Activated CD8-positive, alpha-beta memory T cell treated with anti-CD3 and anti-CD28 coated beads, Interleukin-2, amount 10 ng/mL, durations not matched to agents 7 days and 5 days (primary cell): ENCODE measurements at places on chromosomes 6 and 20.

DNA sequence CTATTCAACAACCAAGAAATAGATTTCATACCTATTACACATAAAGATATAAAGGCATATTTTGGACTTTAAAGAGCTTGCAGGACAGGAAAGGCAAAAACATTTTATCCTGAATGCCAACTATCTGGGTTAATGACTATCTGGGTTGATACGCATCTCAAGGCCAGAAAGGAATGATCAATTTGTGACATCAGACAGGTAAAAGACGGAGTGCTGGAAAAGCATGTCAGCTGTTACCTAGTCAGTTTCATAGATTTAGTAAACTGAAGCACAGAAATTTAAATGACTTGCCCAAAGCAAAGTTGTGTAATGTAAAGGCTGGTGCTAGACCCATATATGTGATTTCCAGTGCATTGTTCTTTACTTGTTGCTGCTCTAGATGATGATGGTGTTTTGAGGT is 36.8 kb downstream of the HDAC2 start:
- no peak for DNase-seq

- DNase-seq, result no peak
Measured at GRCh38 chr6:167702241-167702827, 124.4 kb upstream of the AFDN start.

DNA sequence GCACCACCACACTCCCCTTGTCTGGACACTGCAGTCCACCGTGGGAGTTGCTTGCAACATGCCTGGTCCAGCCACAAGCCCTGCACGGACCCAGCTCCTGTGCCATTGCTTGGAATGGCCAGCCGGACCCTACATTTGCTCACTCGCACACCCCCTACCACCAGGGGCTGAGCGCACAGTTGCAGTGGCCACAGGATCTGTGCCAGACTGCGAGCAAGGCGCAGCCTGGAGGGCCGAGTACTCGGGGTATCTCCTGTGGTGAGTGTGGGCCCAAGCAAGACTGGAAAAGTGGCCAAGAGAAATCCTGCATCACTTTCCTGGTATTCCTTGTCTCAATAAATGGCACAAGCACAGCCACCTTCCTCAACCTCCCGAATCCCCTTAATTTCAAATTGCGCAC is 85.4 kb upstream of the SAMD5 start:
- DNase-seq, result no peak

DNA sequence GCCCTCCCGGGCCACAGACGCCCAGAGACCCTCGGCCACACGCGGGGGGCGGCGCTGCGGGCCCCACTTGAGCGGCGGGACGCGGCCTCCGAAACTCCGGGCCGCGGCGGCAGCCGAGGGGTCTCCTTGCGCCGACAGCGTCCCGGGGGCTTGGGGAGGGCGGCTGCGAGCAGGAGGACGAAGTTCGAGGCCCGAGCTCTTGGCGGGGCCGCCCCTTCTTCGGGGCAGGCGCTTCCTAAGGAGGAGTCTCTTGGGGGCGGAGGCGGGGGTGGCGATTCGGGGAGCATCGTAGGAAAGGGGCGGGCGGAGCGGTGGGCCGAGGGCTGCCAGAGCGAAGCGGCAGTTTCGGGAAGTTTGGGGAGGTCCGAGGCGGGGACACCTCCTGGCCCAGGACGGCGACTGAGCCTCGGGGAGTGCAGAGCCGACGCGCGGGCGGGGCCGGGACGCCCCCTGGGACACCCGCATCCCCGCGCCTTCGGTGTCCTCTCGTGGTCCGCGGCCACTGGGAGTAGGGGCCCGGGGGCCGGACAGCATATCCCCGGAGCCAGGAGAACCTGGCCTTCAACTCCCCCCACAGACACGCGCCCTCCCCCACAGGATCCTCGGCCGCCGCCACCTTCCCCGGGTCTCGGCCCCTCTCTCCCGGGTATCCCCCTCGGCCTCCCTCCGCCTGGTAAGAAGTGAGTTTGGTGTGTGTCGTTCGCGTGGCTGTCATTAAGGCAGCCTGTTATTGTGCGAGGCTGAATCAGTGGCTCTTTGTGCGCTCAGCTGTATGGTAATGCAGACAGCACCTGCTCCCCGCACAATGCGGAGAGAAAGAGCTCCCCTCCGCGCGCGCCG is 613 bp upstream of the DLL1 start:
- no peak for DNase-seq

DNA sequence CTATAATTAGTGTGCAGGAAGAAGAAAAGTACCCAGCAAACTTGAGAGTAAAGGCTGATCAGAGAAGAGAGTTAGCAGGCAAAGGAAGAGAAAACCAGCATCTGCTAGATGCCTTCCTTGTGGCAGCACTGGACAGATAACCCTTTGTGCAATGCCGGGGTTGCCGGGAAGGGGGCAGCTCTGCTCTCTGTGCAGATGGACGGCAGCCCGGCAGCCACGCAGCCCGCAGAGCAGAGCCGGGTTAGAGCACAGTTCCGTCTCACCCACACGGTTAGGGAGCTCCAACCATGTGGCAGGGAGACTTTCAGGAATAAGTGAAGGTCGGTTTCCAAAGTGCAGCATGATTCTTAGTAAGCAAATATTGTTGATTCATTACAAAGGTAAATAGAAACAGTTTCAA is 80.0 kb upstream of the RPS6KA2 start:
- no peak for DNase-seq

GRCh38 chr6:14945461-14946185 is 300.2 kb upstream of the JARID2 start:
- DNase-seq, result no peak

GRCh38 chr6:32081168-32081990 is 27.8 kb downstream of the TNXB start:
- no peak for DNase-seq

GRCh38 chr20:63021356-63022321 is 14.9 kb upstream of the BHLHE23 start:
- no peak for DNase-seq

DNA sequence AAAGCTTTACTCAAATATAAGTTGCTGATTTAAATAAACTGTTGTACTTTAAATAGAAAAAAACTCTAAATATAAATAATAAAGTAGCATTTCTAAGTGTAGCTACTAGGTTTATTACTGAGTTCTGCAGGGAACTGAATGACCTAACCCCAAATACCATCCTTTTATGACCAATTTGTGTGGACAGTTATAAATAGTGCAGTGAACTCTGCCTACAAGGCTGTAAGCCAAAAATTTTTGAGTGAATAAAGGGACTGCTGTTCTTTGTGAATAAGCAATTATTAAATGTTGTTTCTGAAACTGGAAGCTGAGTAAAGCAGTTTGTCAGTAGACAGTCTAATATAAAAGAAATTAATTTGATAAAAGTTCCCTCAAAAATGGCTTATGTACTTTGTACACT is 90.8 kb upstream of the ELOVL5 start:
- no peak for DNase-seq

DNA sequence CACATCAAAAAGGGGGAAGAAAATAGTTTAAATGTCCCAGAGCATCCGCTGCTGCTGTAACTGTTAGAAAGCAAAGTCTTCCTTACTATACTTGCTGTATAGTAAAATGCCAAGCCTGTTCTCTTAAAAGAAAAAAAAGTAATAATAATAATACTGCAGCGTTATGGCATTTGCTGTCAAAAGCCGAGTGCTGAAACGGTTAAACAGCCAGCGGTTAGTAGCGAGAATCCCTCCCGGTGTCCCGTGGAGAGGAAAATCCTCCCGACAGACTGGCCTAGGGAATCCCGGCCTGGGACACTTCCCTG is 19.5 kb upstream of the NFATC2 start:
- DNase-seq, result no peak

GRCh38 chr6:138025528-138025978 is 81.7 kb downstream of the PERP start:
- DNase-seq, result no peak

DNA sequence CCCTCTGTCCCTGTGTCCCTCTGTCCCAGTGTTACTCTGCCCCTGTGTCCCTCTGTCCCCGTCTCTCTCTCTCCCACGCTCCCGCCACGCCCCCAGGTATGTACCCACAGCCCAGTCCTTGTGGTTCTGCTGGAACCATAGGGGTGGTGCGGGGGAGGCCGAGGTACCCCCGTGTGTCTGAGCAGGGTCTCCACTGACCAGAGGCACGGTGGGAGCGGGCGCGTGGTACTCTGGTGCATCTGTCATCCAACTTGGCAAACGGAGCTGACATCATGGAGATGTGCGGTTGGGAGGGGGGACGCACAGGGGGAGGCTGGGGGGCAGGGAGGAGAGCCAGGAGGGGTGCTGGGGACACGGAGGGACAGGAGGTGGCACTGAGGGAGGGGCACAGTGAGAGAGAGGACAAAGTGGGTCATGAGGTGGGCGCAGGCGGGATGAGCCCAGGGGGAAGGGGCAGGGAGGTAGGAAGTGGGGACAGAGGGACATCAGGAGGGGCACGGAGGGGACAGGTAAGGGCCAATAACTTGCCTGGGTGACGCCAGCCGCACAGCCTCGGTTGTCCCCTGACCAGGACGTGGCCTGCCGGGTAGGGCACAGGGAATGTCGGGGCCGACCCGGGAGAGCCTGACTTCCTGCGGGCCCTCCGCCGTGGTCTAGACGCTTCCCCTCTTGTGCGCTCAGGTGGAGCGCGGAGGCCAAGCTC is 163.6 kb upstream of the PDE10A start:
- no peak for DNase-seq

DNA sequence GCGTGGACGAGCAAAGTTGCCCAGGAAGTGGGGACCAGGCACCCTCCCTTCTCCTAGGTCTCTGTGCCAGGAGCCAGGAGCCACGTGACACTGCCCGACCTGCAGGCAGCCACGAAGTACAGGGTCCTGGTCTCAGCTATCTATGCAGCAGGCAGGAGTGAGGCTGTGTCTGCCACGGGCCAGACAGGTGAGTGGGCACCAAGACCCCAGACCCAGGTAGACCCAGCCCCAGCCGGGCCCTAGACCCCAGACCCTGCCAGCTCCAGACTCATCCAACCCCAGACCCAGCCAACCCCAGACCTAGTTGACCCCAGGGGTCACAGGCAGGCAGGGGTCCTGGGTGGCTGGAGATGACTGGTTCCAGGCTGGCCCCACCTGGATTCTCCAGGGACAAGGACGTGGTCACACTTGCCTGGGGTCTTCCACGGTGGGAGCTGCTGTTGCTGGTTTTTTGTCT is 21.1 kb downstream of the COL20A1 start:
- no peak for DNase-seq

GRCh38 chr6:168371185-168371584 is 51.6 kb upstream of the DACT2 start:
- DNase-seq, result no peak

- DNase-seq, result no peak
Measured at GRCh38 chr6:143759666-143760065, 81.9 kb downstream of the PHACTR2 start.

DNA sequence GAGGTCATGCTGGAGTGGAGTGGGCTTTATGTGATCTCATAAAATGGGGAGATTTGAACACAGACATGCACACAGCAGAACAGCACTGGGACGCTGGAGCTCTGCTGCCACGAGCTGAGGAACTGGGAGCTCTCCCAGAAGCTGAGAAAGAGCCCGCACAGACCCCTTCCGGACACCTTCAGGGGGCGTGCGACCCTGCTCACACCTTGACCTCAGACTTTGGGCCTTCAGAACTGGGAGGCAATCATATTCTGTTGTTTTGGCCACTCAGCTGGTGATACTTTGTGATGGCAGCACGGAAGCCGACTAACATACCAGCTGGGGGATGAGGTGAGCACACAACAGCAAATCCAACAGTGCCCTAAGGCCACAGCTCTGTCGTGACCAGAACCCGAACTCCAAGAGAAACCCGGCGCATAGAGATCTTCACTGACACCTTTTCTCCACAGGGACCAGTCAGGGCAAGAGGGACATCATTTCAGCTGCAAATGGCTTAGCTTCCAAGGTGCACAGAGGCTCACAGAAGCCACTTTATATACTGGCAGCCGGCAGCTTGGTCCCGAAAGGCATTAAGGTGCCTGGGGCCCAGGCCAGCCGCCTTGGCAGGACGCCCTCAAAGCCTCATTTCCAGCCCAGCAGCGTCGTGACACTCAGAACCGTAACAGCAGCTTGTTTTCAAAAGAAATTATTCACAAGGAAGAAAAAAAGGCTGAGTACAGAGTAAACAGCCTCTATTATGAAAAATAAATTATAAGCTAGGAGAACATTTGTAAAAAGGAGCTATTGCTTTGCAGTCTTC is 89.3 kb downstream of the RNASET2 start:
- DNase-seq, result no peak

DNA sequence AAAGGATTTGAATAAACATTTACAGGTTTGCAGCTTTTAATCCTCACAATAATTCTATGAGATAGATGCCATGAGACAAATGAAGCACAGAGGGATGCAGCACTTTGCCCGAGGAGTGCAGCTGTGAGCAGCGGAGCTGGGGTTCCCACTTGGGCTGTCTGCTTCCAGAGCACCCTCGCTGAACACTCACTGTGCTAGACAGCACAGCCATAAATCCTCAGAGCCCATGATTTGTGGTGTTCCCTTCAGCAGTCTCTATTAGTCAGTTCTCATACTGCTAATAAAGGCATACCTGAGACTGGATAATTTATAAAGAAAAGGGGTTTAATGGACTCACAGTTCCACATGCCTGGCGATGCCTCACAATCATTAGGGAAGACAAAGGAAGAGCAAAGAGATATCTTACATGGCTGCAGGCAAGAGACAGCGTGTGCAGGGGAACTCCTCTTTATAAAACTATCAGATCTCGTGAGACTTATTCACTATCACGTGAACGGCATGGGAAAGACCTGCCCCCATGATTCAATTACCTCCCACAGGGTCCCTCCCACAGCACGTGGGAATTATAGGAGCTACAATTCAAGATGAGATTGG is 25.3 kb upstream of the CTAGE9 start:
- DNase-seq, result no peak

GRCh38 chr20:11791835-11792567 is 125.7 kb upstream of the BTBD3 start:
- DNase-seq, result no peak

DNA sequence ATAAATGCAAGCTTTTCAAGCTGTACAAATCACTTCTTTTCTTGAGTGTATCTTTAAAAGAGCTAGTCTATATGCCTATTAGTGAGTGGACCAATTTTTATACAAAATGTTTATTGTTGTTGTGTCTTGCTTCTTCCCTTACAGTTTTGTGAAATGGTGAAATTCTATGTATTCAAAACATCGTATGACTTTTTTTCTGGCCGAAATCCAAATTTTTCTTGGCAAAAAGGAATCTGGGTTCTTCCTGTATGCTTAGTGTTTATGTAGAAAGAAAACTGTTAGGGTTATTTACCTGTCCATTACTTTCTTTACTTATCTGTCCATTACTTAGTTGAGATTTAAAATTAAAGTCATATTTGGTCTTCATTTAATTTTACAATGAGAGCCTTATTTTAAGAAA is 153.9 kb downstream of the MMS22L start:
- DNase-seq, result no peak
